Stimulated activated CD4-positive, alpha-beta T cell treated with anti-CD3 and anti-CD28 coated beads, Interleukin-1b, Interleukin-23, amount 100 ng/mL, for 1 hour (primary cell): ENCODE measurements at places on chromosomes 6 and 20.

DNA sequence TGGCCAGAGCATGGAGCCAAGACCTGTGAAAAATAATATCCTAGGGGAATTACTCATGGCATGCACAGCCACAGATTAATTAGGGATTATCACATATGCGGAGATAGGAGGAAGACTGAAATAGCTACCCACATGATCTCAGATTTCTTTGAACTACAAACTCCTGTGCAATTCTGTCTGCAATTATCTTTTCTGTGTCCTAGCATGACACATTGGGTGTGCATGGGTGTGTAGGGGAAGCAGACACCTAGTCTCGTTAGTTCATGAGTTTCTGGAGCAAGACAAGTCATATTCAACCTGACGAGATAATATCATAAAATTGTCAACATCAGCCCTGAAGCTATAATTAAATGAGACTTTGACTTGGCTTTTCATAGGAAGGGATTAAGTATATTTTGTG lies 3.6 kb upstream of the SLC17A4 start:
- DNase-seq: no peak

DNA sequence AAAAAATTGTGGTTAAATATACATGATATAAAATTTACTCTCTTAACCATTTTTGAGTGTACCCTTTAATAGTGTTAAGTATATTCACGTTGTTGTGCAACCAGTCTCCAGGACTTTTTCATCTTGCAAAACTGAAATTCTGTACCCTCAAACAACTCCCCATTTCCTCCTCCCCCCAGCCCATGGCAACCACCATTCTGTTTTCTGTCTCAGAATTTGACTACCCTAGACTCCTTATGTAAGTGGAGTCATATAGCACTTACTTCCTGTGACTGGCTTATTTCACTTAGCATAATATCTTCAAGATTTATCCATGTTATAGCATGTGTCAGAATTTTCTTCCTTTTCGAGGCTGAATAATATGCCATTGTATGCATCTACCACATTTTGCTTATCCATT lies 5.1 kb downstream of the VPS16 start:
- DNase-seq: no peak

- DNase-seq: no peak
Measured at GRCh38 chr20:39534846-39535245, 572.7 kb downstream of the DHX35 start.

DNA sequence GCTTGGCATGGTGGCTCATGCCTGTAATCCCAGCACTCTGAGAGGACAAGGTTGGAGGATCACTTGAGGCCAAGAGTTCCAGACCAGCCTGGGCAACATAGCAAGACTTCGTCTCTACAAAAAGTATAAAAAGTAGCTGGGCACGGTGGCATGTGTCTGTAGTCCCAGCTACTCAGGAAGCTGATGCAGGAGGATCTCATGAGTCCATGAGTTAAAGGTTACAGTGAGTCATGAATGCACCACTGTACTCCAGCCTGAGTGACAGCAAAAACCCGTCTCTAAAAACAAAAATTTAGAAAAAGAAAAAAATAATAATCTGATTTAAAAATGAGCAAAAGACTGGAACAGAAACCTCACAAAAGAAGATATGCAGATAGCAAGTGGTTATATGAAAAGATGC lies 279.7 kb downstream of the RNGTT start:
- no peak for DNase-seq

DNA sequence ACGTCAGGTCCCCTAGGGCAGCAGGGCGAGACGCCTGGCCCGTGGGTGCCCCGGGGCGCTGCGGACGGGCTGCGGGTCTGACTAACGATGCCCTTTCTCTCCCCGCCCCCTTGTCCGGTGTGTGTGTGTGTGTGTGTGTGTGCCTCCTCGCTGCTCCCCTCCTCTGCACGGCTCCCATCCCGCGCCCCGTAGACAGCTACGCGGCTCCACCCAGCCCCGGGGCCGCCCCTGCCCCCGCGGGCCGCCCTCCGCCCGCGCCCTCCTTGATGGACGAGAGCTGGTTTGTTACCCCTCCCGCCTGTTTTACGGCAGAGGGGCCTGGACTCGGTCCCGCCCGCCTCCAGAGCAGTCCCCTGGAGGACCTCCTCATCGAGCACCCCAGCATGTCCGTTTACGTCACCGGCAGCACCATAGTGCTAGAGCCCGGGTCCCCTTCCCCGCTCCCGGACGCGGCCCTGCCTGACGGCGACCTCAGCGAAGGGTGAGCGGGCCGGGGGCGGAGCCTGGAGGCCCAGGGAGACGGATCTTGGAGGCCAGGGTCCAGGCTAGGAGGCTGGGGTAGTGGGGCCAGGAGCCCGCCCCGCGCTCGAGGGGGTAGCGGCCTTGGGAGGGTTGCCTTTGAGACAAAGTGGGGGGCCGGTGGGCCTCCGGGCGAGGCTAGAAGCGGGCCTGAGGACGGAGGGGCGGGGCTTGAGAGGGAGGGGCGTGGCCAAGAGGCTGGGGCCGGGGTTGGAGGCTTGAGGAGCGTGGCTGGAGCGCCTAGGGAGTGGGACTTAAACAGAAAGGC lies 5.1 kb downstream of the TP53INP2 start:
- DNase-seq: peak; percentile 38

DNA sequence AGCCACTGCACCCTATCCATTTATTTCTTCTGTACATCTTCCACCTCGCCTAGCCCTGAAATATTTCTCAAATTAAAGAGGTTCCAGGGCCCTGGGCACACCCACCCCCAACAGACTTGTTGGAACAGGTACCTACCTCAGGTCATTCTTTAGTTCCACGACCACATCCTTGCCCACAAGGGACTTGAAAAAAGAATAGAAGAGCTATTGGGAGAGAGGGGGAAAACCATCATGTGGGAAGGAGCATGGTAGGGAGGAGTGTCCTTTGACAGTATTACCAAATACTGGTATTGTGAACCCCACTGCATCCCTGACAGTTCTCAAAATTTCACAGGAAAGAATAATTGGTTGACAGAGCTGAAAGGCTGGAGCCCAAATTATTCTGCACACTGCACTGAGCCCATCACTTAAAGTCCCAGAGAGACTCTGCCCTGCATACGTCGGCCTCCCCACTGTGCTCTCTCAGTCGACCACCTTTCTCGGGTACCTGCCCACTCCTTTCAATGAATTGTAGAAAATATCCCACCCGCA lies 762 bp downstream of the LSM2 start:
- no peak for DNase-seq

- no peak for DNase-seq
Measured at GRCh38 chr6:166989427-166990032, 9.7 kb upstream of the CEP43 start.

- no peak for DNase-seq
Measured at GRCh38 chr6:73739096-73739495, 43.1 kb downstream of the CD109 start.

DNA sequence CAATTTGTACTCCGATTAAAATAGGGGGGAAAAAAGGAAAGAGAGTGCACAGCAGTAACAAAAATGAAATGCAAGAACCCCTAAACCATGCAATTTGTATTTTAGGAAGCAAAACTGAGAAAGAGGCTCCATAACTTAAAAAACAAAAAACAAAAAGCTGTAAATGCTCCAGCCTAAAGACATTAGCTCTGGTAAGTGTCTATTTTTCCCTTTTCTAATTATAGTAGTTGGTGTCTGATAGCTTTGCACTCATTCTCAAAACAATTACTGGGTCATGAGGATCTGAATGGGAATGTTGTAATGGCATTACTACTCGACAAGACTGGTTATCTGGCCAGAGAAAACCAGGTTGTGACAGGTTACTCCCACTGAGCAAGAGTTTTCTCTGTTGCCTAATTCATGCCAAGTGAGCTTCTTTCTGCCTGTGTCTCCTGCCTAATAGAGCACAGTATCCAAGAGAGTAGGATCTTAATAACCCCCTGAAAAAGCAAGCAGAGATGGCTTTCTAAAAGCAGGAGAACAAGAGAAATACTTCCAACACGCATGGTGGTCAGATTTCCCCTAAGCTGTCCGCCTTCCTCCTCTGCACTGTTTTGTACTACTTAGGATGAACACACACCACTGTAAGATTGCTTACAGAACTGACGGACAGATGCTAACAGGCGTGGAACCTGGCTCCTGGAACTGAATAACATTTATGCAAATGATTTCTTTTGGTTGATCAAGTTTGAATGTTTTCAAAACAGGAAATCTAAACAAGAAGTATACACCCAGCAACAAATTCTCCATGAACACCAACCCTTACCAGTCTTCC lies 86.4 kb downstream of the FKBP5 start:
- no peak for DNase-seq

DNA sequence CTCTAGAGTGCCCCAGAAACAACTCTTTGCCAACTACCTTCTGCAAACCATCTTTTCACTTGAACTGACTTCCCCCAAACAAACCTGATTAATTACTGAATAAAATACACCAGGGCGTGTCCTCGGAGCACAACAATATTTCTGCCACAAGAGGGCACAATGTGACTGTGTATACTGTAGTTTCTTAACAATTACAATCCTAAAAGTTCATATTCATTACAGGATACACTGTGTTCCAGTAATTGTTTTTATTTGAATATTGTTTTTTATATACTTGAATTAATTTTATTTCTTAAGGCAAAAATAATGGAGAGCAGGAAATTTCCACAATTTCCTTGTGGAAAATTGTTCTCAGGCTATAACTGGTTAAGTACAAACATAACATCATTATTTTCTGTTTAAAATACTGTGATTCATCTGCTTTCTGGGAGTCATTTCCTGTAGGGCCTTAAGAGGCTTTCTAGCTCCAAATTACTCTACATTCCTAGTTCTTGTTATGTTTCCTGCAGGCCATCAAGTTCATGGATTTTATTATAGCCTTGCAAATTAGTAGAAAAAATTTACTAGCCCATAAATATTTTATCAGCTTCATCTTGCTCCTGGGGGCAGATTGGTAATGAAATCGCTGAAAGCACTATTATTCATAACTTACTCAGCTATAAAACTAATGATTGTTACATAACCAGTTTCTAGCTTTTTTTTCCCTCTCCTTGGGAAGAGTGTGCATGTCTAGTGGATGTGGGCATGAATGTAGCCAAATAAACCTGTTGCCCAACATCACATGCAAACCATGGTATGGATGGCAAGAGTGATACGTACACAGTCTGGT lies 51.9 kb upstream of the SLC22A16 start:
- no peak for DNase-seq

- no peak for DNase-seq
Measured at GRCh38 chr6:154555073-154555677, 44.7 kb upstream of the CNKSR3 start.

GRCh38 chr20:53691060-53691810 lies 97.6 kb upstream of the ZNF217 start:
- no peak for DNase-seq

DNA sequence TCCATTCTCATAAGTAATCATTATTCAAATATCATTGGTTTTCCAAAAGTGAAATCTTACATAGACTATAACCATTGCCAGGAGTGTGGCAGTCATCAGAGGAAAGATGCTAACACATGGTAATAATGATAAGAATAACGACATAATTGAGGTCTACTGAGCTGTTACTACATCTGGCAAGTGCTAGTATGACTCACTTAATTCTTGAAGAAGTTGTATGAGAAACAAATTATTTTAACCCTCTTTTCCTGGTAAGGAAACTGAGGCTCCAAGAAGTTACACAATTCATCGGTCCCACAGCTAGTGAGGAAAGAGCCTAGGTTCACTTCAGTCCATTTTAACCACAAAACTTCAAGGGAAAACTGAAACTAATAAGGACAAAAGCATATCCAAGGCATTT lies 335.6 kb upstream of the BTBD3 start:
- DNase-seq: no peak

DNA sequence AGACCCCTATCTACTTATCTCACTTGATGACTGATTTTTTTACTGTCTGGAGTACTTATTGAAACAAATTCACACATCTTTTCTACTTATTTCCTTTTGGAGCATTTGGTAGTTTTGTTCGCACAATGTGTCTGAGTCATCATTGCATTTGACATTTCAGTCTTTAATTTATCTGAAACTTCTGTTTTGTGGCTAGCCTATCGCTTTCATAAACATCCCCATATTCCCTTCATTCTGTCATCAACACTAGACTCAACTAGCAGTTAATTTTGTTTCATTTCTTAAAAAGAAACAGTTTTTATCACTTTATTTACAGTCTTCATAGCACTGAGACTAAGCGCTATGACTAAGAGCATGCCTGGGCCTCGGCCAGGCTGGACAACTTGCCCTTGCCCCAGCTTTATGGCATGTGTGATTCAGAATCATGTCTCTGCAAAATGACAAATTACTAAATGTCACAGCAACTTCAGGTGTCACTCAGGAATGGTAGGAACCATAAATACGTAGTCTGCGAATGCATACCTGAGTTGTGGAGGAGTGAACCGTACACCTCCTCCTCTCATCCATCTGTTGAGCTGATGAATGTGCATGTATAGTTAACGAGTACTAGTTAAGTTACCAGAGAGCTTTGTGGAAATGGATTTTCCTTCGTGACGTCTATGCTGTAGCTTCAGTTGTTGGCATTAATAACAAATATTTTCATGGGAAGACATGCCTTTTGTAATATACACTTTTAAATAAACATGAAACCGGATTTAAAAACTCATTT lies 16.2 kb downstream of the L3MBTL3 start:
- DNase-seq: no peak

DNA sequence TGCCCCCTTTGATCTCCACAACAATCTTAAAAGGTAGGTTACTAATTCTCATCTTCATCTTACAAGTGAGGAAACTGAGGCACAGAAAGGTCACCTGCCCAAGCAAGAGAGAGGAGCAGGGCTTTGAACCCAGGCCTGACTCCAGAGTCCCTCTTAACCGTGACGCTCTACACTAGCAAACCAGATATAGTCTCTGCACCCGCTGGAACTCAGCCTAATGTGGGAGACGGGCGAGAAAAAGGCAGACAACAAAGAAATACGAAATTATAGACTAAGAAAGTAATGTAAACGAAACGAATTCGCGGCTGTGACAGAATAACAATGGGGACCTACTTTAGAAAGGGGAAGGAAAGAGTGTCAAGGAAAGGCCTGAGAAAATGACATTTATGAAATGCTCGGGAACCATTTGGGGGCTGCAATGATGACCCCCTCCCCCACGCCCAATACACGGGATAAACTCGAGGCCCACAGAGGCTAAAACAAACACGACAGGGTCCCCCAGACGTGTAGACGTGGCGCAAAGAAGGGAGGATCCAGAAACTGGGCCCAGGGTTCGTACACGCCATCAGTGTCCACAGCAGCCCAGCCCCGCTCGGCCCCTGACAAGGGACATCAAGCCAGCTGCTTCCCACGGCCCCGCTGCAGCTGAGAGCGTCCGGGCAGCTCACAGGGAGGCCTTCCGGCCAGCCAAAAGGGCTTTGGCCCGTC lies 637 bp downstream of the TRPC4AP start:
- no peak for DNase-seq

GRCh38 chr6:3740551-3741476 lies 10.7 kb downstream of the PXDC1 start:
- DNase-seq: no peak

GRCh38 chr20:14984768-14985622 lies 647.6 kb upstream of the FLRT3 start:
- DNase-seq: no peak
